BE2C (cell line): ENCODE measurements at places on chromosomes 7 and 10.

DNA sequence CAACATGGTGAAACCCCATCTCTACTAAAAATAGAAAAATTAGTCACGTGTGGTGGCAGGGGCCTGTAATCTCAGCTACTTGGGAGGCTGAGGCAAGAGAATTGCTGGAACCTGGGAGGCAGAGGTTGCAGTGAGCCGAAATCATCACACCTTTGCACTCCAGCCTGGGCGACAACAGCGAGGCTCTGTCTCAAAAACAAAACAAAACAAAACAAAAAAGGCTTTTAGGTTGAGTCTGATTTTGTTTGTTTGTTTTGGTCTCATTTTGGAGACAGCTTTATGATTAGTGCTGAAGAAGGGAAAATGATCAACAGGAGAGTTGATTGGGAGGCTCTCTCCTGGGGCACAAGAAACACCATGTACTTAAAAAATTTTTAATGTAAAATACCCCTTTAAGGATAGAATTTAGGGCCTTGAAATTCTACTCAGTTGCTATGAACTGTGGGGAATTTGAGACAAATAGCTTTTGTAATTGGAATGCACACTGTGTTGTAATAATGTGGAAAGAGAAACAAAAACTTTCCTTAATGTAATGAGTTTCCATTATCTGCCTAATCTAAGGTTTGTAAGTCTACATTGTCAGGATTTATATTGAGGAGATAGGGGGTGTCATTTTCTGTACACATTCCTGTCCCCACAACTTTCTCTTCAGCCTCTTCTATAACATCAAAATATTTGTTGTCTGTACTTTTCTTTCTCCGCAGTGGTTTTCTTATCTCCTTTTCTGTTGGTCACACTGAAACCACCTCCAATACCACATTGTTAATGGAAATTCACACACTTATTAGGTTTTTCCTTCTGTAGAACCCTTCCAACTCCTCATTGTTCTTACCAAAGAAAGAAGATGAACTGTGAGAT, 41.3 kb downstream of the ARID5B start:
- DNase-seq, result no peak

- no peak for DNase-seq
Measured at GRCh38 chr10:102904346-102904745, 13.7 kb upstream of the CNNM2 start.

- no peak for DNase-seq
Measured at GRCh38 chr7:128022631-128023532, 8.4 kb downstream of the LRRC4 start.

DNA sequence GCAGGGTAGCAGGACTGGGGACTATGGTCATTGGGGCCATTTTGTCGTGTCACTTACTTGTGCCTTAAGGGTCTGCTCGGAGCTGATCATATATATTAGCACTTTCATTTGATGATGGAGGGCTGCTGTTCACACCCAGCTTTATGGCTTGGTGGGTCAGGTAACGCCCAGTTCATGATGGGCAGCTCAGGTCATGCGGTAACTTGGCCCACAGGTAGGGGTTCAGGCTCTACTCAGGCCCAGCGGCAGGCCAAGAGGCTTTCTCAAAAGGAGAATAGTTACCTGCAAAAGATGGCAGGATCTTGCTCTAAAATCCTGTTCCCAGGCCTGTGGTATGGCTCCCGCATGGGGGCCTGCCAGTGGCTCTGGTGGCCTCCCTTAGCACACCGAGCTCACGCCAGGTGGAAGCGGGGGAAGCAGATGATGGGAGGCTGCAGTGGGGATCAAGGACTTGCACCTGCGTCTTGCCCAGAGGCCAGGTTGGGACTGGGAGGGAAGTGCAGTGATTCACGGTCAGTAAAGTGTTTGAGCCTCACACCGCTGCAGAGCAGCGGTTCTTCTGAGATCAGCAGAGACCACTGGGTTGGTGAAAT, 109.5 kb downstream of the ADCY1 start:
- no peak for DNase-seq

DNA sequence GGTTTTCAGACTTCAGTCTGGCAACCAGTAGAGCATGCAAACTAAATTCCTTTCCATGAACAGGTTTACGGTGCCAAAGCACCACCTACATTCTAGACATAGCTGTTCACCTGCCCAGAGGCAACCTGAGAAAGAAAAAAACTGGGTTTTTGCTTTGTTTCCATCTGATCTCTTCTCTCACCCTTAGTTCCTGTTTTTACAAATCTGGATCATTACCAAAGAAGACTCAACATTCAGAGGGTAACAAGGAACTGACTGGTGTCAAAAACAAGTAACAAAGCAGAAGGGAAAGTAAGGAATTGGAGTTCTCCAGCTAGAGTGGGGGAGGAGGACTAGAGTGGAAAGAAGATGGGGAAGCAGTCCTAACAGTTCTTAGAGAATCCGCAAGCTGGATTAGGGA, 36.4 kb downstream of the CPVL start:
- DNase-seq, result no peak

DNA sequence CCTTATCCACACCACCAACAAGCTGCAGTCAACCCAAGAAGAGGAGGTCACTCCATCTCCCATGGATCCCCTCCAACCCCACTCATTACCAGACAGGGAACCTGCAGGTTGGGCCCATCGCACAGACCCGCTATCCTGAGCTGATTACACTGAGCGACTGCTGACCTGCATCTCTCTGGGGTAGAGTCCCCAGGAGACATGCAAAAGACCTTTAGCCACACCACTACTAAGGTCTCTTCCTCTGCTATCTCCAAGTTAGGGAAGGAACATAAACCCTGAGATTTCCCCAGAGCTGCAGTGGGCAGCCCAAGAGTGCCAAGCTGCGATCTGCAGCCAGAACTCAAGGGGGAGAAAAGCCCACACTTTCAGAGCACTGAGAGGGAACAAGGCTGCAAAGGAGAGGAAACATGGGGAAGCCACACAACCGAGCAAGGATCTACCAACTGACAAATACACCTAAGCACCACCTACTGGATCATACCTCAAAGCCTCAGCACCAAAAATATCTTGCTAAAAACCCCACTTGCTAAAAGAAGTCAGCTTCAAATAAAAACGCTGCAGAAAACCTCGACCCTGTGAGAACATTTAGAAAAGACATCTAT, 298.2 kb downstream of the SORCS1 start:
- no peak for DNase-seq
